LoVo (cell line): ENCODE measurements at places on chromosomes 16 and 17.
A peak's percentile ranks its signal among the peaks of the same experiment; 100 is the strongest.

DNA sequence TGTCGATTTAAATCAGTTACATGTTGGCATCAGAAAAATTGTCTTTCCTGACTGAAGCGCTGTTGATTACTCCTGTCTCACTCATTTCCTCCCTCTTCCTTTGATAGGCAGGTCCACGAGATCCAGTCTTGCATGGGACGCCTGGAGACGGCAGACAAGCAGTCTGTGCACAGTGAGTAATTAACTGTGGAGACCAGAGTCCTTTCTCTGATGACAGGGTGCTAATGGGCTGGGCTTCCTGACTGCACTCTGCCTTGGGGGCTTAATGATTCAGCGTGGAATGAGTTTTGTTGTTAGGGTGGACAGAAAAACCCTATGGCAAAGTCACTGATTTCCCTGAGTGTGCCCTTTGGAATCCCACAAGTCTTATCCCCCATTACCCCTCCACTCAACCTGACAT lies 6.5 kb downstream of the GOSR2 start:
- DNase-seq = no peak

DNA sequence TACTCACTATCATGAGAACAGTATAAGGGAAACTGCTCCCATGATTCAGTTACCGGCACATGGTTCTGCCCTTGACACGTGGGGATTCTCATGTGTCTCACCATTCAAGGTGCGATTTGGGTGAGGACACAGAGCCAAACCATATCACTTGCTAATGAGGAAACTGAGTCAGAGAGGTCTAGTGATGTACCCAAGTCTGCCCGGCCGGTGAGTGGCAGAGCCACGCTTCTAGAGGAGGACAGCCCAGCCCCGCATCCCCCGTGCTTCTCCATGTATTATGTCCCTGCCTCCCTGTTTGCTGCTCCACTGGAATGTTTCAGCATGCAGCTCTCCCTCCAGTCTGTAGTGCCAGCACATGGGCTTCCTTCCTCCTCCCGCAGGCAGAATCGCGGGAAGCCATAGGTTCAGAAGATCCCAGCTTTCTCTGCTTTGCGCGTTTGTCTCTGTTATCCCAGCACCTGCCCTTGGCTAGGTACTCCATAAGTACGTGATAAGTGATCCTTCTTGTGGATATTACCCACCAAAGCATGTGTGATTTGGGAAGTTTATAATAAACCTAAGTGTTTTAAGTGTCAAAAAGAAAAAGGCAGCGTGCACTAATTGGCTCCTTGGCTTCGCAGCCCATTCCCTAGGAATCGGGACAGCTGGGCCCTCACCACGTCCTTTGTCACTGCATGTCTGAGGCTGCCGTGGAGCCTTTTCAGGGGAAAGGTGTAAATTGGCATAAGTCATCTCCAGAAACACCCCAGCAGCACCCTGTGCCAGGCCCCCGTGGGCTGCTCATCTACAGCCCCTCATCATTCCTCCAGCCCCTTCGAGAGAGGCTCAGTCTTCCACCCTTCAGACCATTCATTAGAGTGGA lies 103.8 kb downstream of the CLEC16A start:
- no peak for DNase-seq

DNA sequence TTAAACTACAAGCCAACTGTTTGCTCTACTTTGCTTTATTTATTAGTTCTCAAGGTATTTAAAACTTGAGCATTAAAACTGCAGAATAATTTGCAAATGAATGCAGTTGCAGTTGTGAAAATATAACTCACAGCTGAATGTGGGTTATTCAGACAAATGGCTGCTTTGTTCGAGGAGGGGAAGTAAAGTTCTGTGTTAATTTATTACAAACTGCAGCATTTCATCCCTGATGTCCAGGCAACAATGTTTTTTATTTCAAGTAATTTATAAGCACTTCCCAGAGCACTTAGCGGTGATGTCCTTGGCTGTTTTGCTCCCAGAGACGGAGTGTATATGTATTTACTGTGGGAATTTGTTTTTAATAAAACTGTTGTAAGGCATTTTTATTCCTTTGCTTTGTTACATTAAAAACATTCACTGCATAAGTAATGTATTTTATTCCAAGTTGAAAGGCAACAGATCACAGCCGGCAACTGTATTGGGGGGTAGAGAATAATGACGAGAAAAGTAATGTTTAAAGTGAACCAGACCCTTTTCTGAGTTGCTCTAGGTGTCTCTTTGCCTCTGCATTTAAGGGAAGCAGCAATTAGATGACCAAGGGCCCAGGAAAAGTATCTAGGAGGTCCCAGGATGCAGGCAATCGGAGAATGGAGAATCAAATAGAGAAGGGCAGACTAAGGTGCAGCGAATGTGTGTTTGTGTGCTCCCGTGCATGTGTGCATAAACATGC lies 291.2 kb upstream of the SALL1 start:
- no peak for DNase-seq

DNA sequence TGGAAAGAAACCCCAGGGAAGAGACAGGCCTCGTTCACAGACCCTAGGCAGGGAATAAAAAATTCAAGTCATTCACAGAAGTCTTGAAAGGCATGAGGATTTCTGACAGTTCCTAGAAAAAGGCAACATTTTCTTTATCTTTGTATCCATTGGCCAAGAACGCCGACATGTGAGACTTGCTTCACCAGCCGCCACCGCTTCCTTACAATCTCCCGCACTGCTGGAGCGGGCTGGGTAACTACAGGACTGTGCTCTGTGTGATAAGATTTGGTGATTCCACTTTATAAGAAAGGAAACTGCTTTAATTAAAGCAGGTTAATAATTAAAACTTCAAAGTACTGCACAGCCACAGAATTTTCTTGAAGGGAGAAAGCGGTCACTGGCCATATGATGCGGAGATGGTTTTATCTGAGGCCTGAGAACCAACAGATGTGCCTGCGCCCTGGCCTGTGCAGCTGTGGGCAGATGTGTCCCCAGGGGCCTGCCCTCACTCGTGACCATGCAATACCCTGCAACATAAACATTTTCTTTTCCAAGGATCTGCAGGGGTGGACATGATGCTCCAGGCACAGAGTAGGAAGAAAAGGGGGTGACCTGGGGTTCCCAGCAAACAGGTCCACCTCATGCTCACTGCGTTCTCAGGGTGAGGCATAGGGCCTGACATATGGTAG lies 13.0 kb upstream of the LGALS3BP start:
- DNase-seq = no peak

DNA sequence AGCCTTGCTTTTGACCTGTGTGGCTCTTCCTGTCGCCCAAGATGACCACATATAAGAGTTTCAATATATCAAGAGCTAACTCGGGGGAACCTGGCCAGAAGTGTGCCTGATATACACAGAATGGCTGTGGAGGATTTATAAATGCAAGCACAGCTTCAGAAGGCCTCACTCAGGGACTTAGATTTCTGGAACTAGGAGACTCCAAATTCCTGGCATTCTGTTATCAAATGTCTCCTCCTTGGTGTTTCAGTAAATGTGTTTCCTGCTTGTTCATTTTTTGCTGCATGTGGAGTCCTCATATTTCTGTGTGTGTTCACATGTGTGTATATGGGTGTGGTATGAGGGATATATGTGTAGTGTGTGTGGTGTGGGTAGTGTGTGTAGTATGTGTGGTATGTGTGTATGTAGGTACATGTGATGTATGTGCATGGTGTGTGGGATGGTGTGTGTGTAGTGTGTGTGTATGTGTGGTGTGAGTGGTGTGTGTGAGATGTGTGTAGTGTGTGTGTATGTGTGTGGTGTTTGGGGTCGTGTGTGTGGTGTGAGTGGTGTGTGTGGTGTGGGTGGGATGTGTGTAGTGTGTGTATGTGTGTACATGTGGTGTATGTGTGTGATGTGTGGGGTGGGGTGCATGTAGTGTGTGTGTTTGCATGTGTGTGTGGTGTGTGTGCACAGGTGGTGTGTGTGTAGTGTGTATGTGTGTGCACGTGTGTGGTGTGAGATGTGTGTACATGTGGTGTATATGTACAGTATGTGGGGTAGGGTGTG lies 981 bp upstream of the CD300H start:
- no peak for DNase-seq

- peak; percentile 24 for DNase-seq
Observed at GRCh38 chr17:751269-752001, 629 bp downstream of the GEMIN4 start.

GRCh38 chr16:88613293-88613692 lies 25.1 kb upstream of the IL17C start:
- no peak for DNase-seq

GRCh38 chr16:47881574-47881973 lies 274.2 kb downstream of the ABCC12 start:
- DNase-seq = no peak

DNA sequence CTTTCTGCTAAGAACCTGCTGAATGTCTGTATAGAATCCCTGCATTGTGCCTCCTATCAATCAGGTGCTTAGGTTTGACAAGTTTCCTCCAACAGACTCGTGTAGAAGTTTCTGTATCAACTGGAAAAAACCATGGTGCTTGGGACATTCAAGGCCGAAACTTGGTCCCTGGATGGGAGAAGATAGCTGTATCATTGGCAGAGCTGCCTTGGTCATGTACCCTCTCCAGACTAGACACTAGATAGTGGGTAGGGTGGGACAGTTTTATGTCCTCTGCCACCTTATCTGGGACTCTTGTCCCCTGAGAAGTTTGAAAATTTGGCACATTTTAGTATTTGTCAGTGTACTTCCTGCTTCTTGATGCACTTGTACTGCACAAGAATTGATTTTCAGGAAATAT lies 520.8 kb downstream of the WWOX start:
- DNase-seq = no peak

DNA sequence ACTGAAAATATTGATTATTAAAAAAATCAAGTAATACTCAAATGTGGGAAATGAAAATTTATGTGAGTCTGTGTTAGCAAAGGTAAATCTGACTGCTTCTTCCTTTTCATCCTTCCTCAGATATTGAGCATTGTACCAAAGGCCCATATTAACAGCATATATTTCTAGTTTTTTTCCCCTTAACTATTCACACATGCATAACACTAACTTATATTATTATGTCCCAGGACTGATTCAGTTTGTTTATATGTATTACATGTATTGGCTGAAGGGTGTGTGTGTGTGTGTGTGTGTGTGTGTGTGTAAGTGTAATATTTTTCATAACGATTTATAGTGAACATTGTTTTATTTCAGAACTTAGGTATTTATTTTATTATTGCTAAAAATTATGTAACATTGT lies 74.2 kb downstream of the BCAS3 start:
- no peak for DNase-seq

DNA sequence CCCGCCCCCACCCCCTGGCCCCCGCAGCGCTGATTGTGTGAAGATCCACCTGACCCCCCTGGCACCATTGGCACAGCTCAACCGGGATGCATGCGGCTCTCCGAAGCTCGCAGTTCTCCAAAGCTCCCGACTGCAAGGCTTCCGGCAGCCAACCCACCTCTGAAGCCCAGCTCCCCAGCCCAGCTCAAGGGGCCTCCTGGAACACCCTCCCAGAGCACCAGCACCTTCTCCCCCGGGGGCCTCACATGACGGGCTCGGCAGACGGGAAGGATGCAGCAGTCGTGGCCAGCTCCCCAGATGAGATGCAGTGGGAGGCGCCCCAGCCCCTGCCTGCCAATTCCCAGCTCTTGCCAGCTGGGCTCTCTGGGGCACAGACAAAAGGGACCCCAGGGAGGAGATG lies 215.3 kb downstream of the ZNF423 start:
- no peak for DNase-seq

DNA sequence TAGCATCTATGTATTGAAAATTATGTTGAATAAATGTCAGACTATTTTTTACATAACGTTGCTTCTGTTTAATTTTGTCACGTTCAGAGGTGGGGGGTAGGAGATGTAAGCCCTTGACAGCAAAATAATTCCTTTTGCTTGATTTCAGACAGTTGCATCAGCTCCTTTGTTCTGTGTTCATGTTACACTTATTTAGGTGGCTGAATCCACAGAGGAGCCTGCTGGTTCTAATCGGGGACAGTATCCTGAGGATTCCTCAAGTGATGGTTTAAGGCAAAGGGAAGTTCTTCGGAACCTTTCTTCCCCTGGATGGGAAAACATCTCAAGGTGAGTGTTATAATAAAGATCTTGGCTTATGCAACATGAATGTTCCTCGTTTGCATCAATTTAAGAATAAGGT lies 4.5 kb downstream of the HERPUD1 start:
- DNase-seq = no peak

- no peak for DNase-seq
Observed at GRCh38 chr17:65028545-65028843, 28.0 kb downstream of the GNA13 start.

DNA sequence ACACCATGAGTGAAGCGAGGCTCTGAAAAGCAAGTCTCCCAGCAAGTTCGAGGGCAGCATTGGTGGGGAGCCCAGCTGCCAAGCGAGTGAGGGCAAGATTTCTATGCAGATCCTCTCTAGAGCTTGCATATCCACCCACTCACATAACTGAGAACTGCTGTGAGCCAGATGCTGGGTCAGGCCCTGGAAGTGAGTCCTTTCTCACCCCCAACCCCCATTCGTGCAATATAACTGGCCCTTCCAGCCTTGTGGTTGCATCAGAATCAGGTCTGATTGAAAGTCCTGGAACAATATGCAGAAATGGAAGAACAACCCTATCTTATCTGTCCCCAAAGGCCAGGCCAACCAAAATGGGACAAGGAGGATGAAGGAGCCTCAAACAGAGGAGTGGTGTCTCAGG lies 146.6 kb downstream of the IRX5 start:
- DNase-seq = no peak

DNA sequence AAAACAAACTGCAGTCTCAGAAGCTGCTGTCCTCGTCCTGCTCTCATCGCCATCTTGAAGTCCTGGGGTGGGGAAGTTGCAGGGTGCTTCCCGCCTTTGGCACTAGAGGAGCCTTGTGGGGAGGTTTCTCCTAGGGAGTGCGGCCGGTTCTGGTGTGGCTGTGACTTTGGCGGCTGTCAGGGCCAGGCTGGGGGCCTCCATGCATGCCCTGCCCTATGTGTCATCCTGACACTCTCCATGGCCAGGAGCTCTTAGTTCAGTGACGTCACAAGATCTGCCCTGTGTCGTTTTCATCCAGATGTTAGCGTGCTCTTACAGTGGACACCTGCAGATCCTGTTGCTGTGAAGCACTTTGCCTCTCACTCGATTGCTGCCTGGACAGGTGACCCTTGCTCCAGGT lies 49.6 kb downstream of the PLD6 start:
- no peak for DNase-seq

GRCh38 chr17:59521465-59522126 lies 43.8 kb upstream of the DHX40 start:
- peak; percentile 57 for DNase-seq
